Transverse colon (tissue), 4 donors: ENCODE measurements at places on chromosomes 4 and X. TPM values are rescaled to one million over a fixed set of nuclear protein-coding genes. Genes with fewer than 3 reads are reported as not detected.
A peak's percentile ranks its signal among the peaks of the same experiment; 100 is the strongest.

GRCh38 chrX:123422875-123423274 is 238.8 kb downstream of the GRIA3 start:
- H3K4me3 ChIP-seq: no peak overlapping the region
- no peaks in the 10 kb centered on the region for H3K36me3 ChIP-seq
- DNase-seq: peak; percentile 16
- H3K27me3 ChIP-seq: no peaks in the 10 kb centered on the region
- H3K4me1 ChIP-seq: no peaks in the 10 kb centered on the region

DNA sequence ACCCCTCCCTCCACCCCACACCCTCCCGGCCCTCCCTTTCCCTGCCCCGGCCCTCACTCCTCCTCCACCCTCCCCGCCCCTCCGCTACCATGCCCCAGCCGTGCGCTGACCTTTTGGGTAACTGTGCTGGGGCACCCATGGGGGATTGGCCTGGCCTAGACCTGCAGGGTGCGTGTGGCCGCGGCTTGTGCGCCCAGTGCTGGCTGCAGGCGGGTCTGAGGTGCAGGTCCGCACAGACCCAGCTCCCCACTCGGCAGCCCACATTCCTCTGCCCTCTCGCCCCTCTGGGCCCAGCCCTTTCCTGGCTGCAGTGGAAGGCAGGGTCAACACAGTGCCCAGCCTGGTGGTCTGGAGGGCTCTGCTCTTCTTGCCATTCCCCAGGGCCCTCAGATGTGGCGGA is 24.7 kb downstream of the FGFRL1 start:
- H3K27ac ChIP-seq: no peak overlapping the region
- peaks cover 31% of the 10 kb centered on the region for H3K4me1 ChIP-seq
- no peaks in the 10 kb centered on the region for H3K36me3 ChIP-seq
- H3K27me3 ChIP-seq: peaks cover 42% of the 10 kb centered on the region
- DNase-seq: no peak

GPR143 gene
- 1.6 TPM for total RNA-seq

VAMP7 gene
- 22.7 TPM for total RNA-seq

FAM133A gene
- total RNA-seq: not detected

CXXC4 gene
- total RNA-seq: not detected

SMARCA1 gene
- total RNA-seq: 11.4 TPM
